ENCODE measurements at places on chromosomes 11 and 22.

GRCh38 chr22:19903031-19903430 lies 38.5 kb upstream of the COMT start:
- no peak for DNase-seq

DNA sequence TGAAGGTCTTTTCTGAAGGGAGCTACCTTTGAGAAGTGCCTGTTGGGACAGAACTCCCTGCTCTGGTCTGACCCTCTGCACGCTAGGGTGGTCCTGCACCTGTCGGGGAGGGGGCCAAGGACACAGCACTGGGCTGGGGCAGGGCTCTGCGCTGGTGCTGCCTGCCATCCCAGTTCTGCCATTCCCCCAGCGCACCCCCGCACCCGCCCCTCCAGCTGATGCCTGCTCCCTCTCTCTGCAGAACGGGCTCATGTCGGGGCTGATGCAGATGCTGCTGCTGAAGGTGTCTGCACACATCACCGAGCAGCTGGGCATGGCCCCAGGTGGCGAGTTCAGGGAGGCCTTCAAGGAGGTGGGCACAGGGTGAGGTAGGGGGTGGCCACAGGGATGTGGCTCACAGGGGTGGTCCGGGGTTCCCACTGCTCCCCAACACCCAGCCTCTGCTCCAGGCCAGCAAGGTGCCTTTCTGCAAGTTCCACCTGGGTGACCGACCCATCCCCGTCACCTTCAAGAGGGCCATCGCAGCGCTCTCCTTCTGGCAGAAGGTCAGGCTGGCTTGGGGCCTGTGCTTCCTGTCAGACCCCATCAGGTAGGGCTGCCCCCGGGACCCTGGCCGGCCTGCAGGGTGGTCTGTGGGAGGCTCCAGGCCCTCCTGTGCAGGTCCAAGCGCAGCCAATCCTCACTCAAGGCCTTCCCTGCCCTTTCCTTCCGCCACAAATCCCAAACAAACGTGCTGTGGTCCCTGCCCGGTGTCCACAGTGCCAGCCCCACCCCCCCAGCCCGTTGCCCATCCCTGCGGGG lies 3.6 kb upstream of the SELENOO start:
- DNase-seq: no peak

DNA sequence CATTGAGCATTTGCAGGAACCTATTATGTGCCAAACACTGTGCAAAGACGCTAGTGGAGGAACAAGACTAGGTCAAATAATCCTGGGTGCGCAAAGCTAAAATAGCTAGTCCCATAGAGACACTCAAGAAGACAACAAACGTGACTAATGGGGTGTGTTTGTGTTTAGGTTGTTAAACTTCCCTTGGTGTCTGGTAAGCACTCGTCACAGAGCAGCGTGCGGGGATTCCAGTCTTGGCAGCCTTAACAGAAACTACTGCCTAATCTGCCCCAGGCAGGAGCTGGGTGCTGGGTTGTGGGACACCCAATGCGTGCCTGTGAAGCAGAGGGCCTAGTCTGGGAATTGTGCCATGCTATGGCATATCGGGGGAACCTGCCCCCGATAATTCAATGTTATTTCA lies 10.8 kb upstream of the CALCB start:
- no peak for DNase-seq

DNA sequence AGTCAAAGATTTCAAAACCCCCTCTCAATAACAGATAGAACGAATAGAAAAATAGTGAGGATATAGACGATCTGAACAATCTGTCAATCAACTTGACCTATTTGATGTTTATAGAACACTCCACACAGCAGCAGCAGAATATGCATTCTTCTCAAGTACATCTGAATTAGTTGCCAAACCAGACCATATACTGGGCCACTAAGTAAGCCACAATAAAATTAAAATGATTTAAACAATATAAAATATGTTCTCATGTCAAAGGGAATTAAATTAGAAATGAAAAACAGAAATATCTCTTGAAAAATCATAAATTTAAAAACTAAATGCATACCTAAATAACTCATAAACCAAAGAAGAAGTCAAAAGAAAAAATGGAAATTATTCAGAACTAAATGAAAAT lies 229.2 kb downstream of the SBF2 start:
- no peak for DNase-seq

- DNase-seq: no peak
Measured at GRCh38 chr11:119772641-119773415, 43.8 kb upstream of the NECTIN1 start.

- DNase-seq: no peak
Measured at GRCh38 chr11:125141686-125142535, 22.6 kb upstream of the PKNOX2 start.

DNA sequence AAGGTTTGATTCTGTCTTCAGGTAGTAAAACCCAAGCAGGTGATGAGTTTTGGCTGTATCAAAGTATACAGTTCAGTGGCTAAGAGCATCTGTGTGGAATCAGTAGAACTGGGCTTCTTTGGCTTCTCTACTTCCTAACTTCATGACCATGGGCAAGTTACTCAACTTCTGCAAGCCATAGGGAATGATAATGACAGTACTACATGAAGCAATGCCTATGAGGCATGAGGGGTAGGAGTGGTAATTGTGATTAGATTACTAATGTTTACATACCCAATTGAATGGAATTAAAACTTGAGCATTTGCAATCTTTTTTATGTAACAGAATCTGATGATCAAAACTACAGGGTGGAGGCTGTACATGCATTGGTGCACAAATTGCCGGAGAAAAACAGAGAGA lies 164.3 kb downstream of the PGR start:
- DNase-seq: no peak

GRCh38 chr11:4626207-4627099 lies 10.8 kb upstream of the OR51D1 start:
- DNase-seq: peak; percentile 61

DNA sequence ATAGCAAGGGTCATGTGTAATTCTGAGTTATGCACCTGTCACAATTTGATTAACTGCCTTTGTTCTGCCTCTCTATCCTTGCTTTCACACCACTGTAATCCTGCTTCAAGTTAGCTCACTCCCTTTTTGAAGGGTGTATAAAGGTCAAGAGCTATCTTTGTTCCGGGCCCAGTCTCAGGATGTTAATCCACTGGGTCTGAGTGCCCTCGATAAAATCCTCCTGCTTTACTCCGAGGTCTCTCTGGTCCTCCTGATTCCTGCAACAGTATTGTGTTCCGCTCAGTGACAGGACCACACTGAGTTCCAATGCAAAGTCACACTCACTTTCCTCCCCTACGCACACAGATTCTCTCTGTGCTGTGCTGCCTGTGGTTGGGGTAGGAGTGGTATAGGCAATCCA lies 186.5 kb downstream of the DYNC2H1 start:
- no peak for DNase-seq
